Activated B cell treated with CpG ODN at 0.5 μM for 24 hours (primary cell): ENCODE measurements at places on chromosomes 5 and 9. TPM values are rescaled to one million over a fixed set of nuclear protein-coding genes. Genes with fewer than 3 reads are reported as not detected.

The PCDHA11 gene
- not detected in 2 replicates for total RNA-seq

The SPAG8 gene
- total RNA-seq, result 1.8 and 4.0 TPM in 2 replicates

The NEUROG1 gene
- not detected in 2 replicates for total RNA-seq

The ADAMTS12 gene
- not detected in 2 replicates for total RNA-seq

The MOB3B gene
- 7.3 and 10.0 TPM in 2 replicates for total RNA-seq

The PROB1 gene
- total RNA-seq, result 3.5 and 3.6 TPM in 2 replicates

The PHF24 gene
- total RNA-seq, result 0.13 TPM in 1 of 2 replicates, not detected in the other

The TESK1 gene
- 48.7 and 51.9 TPM in 2 replicates for total RNA-seq

DNA sequence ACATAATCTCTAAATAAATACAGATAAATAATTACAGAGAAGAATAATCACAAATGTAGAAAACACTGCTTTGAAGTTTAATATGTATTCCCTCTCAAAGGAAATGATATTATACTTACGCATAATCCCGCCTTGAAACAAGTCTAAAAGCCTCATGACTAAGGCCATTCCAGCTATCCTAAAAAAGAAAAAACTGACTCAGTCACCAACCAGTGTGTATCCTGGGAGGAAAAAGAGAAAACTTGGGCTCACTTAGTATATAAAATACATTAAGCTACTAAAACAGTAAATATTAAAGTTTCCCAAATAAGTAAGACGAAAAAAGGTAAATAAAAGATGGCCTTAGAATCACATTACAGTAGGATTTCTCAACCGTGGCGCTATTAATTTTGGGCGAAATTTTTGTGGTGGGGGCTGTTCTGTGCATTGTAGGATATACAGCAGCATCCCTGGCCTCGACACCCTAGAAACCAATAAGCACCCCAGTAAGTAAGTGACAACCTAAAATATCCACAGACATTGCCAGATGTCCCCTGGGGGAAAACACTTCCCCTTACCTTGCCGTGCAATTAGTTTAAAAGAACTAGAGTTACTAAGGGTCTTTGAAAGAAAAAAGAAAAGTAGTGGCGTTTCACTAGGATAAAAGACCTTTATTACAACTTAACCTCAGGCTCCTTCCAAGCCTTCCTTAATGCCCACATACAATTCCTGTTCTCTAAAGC is 1.1 kb downstream of the HSPA9 start:
- H3K27ac ChIP-seq, result peak overlapping the region; percentile 100
- H3K4me1 ChIP-seq, result peaks cover 22% of the 10 kb centered on the region
- peak overlapping the region; percentile 92 for H3K4me3 ChIP-seq
- H3K27me3 ChIP-seq, result no peaks in the 10 kb centered on the region
- peaks cover 53% of the 10 kb centered on the region for H3K36me3 ChIP-seq

DNA sequence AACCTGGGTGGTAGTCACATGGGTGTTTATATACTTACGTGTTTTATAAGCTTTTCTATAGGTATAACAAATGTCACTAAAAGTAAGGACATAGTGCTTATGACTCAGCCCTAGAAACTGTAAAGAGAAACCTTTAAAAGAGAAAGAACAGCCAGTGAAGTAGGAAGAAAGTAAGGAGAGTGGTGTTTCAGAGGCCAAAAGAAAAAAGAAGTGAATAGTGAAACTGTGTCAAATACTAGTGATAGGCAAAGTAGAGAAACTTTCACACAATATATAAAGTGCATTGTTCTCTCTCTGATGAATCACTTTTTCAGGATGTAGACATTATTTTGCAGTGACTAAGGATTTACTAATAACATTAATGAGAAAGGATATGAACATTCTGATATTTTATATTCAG is 74.2 kb upstream of the SUSD1 start:
- peaks cover 8% of the 10 kb centered on the region for H3K4me1 ChIP-seq
- peak overlapping the region; percentile 15 for H3K27ac ChIP-seq
- H3K27me3 ChIP-seq, result no peaks in the 10 kb centered on the region

- H3K27me3 ChIP-seq, result peaks cover 8% of the 10 kb centered on the region
- DNase-seq, result no peak
- no peaks in the 10 kb centered on the region for H3K4me1 ChIP-seq
These were observed 198.1 kb downstream of the ENC1 start for GRCh38 chr5:74442466-74442865.

- DNase-seq, result no peak
- no peak overlapping the region for H3K4me3 ChIP-seq
- peaks cover 59% of the 10 kb centered on the region for H3K4me1 ChIP-seq
- H3K27ac ChIP-seq, result no peak overlapping the region
- H3K36me3 ChIP-seq, result no peaks in the 10 kb centered on the region
- no peaks in the 10 kb centered on the region for H3K27me3 ChIP-seq
These were observed 23.3 kb downstream of the TNFSF8 start for GRCh38 chr9:114906922-114907571.

DNA sequence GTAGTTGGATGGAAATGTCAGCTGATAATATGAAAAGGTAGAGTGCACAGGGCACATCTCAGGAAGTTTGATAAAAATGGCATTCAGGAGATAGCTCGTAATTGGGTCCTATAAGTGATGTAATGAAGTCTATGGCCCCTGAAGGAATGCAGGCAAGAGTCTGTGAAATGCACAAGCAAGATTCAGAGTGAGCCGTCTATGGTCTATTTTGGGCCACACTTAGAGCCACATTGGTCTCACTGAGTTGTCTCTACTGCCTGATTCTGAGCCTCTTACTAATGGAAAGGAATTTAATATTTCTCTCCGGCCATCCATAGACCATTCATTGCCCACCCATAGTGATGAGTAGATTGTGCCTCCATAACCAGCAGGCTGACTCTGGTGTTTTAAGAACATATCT is 111.3 kb upstream of the KCNN2 start:
- no peak overlapping the region for H3K4me3 ChIP-seq
- H3K36me3 ChIP-seq, result no peaks in the 10 kb centered on the region
- H3K27ac ChIP-seq, result no peak overlapping the region
- no peaks in the 10 kb centered on the region for H3K27me3 ChIP-seq

DNA sequence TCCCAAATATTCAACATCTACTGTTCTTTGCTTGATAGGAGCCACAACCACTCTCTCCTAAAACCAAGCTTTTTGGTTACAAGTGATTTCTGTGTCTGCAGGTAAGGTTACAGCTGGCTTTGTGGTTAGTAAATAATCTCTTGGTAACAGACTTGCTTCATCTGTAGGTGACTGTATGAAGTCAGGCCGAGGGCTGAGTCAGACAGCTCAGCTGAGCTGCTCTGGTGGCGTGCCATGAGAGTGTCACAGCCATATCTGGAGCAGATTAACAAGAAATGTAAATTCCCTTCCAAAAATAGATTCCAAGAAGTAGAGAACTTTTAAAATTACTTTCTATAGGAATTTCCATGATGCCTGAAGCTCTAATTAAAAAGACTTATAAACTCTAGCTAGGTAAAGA is 23.7 kb upstream of the TAS2R1 start:
- no peaks in the 10 kb centered on the region for H3K27me3 ChIP-seq
- no peak overlapping the region for H3K27ac ChIP-seq
- no peaks in the 10 kb centered on the region for H3K36me3 ChIP-seq
- no peak overlapping the region for H3K4me3 ChIP-seq

- peaks cover 12% of the 10 kb centered on the region for H3K27me3 ChIP-seq
- no peak for DNase-seq
- no peak overlapping the region for H3K27ac ChIP-seq
These were observed 3.1 kb upstream of the UNC13B start for GRCh38 chr9:35158501-35159280.

DNA sequence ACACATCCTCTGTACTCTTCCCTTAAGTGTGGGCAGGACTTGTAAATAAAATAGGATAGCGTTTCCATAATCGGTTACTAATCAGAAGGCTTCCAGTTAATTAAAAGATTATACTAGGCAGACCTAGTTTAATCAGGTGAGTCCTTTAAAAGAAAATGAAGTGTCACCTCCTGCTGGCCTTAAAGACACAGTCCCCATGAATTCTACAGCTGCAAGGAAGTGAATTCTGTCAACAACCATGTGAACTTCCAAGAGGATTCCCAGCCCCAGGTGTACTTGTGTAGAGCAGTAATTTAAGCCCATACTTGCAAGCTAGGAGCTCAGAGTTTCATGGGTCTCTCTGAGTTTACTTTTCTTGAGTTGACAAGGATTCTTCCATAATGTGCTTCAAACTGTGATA is 918.3 kb downstream of the DTWD2 start:
- no peaks in the 10 kb centered on the region for H3K36me3 ChIP-seq
- H3K4me3 ChIP-seq, result no peak overlapping the region
- DNase-seq, result no peak
- H3K4me1 ChIP-seq, result no peaks in the 10 kb centered on the region

DNA sequence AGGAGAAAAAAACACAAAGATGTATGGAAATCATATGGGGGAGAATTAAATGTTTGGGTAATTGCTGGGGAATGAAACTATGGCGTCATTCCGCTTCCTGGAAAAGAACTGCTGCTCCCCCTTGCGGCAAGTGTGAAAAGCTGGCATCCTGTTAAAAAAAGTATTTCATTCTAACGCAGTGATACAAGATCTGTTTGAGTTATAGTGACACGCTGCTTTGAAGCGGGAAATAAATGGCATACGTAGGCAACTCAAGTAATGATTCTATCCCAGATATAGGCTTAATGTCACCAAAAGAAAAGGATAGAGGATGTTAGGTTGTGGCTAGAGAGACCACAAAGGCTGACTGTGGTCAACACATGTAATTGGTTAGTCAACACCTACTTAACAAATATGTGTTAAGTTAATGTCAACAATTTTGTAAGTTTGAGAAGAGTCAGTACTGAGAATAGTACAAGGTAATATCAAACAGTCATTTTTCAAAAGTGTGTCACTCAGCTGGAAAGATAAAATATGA is 70.2 kb upstream of the ALDH1A1 start:
- H3K4me3 ChIP-seq, result no peak overlapping the region
- DNase-seq, result no peak
- H3K27me3 ChIP-seq, result peaks cover 3% of the 10 kb centered on the region
- H3K36me3 ChIP-seq, result no peaks in the 10 kb centered on the region
- H3K4me1 ChIP-seq, result peaks cover 42% of the 10 kb centered on the region

DNA sequence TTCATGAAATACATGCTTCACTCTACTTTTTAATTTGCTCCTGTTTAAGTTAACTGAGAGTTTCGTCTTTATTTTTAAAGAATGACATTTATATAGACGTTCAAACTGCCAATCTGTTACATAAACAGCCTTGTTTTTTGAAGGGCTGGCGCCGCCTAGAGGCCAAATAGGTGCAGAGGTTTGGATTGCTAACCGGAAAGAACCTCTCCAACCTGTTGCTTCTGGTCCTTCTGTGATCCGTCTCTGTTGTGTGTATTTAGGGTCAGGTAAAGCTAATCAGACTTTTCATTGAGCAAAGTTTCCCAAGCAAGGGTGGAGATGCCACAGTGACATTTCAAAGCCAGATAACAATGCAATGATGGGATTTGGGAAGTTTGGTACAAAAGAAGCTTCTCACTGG is 39.5 kb upstream of the GLIS3 start:
- H3K27me3 ChIP-seq, result peaks cover 13% of the 10 kb centered on the region
- peak; percentile 34 for DNase-seq
- H3K36me3 ChIP-seq, result no peaks in the 10 kb centered on the region
- H3K4me1 ChIP-seq, result peaks cover 2% of the 10 kb centered on the region
- H3K4me3 ChIP-seq, result no peak overlapping the region

GRCh38 chr5:57470339-57470738 is 12.3 kb downstream of the ACTBL2 start:
- DNase-seq, result no peak
- H3K27me3 ChIP-seq, result peaks cover 3% of the 10 kb centered on the region
- no peak overlapping the region for H3K4me3 ChIP-seq

DNA sequence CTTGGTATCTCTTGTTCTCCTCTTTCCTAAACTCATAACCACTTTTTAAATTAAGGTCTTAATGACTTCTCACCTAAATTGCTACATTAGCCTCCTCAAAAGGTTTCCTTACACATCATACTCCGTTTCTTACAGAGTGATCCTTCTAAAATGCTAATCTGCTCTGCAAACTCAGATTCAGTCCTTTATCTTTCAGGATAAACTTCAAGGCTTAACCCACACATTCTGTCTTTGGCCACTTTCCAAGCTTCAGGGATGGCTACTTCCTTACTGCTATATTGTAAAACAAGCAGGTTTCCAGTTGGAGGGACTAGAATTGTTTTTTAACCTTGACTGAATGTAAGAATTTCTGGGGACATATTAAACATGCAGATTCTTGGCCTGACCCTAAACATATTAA is 105.5 kb upstream of the CHD1 start:
- peaks cover 84% of the 10 kb centered on the region for H3K4me1 ChIP-seq
- H3K36me3 ChIP-seq, result peaks cover 5% of the 10 kb centered on the region
- no peak for DNase-seq
- H3K4me3 ChIP-seq, result peak overlapping the region; percentile 81
- H3K27me3 ChIP-seq, result no peaks in the 10 kb centered on the region

GRCh38 chr5:150780816-150781221 is 2.3 kb downstream of the SMIM3 start:
- H3K27ac ChIP-seq, result no peak overlapping the region
- no peak overlapping the region for H3K4me3 ChIP-seq
- H3K27me3 ChIP-seq, result peaks cover 39% of the 10 kb centered on the region
- H3K36me3 ChIP-seq, result no peaks in the 10 kb centered on the region
- H3K4me1 ChIP-seq, result peaks cover 35% of the 10 kb centered on the region

DNA sequence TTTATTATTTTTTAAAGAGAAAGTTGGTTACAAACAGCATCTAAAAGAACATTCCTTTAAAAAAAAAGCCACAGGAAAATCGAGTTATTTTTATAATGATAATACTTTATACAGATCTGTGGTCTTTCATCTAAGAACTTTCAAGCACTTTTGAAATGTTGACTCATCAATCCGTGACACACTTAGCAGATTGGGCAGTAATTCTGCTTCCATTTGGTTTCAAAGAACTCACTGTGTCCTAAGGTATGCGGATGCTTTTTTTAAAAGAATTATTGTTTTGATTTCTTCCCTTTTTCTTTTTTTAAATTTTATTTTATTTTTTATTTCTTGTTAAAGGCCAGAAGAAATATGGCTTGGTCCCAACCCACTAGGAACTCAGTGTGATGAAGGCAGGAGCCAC is 147.8 kb downstream of the AOPEP start:
- no peaks in the 10 kb centered on the region for H3K36me3 ChIP-seq
- no peak overlapping the region for H3K4me3 ChIP-seq
- H3K27ac ChIP-seq, result no peak overlapping the region
- H3K4me1 ChIP-seq, result peaks cover 20% of the 10 kb centered on the region
- no peak for DNase-seq

DNA sequence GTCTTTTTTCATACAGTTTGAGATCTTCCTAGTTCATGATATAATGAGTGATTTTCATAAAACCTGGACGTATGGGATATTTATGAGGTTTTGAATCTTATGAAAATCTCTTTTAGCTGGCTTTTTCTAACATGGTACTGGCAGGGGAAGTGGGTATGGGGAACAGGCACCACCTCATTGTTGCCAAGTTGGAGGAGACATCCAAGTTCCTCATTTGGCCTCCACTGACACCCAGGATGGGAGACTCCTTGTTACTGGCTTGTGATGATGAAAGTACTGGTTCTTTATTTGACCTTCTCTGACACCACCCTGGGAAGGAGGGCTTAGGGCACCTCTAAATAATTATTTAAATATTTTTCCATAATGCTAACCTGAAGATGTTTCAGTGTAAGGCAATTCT is 4.0 kb upstream of the TNPO1 start:
- H3K4me1 ChIP-seq, result peaks cover 8% of the 10 kb centered on the region
- H3K36me3 ChIP-seq, result peaks cover 2% of the 10 kb centered on the region
- H3K27me3 ChIP-seq, result peaks cover 16% of the 10 kb centered on the region
- H3K4me3 ChIP-seq, result no peak overlapping the region

GRCh38 chr5:128009403-128009802 is 74.2 kb upstream of the SLC12A2 start:
- H3K27me3 ChIP-seq, result no peaks in the 10 kb centered on the region
- H3K36me3 ChIP-seq, result peaks cover 6% of the 10 kb centered on the region
- no peak for DNase-seq
- no peak overlapping the region for H3K4me3 ChIP-seq
- no peak overlapping the region for H3K27ac ChIP-seq
- H3K4me1 ChIP-seq, result no peaks in the 10 kb centered on the region

- H3K27me3 ChIP-seq, result peaks cover 4% of the 10 kb centered on the region
- DNase-seq, result no peak
- H3K36me3 ChIP-seq, result no peaks in the 10 kb centered on the region
- H3K27ac ChIP-seq, result no peak overlapping the region
- H3K4me1 ChIP-seq, result no peaks in the 10 kb centered on the region
These were observed 305.5 kb downstream of the ARRDC3 start for GRCh38 chr5:91077623-91078022.
